ENCODE measurements at places on chromosomes 7 and 10.

DNA sequence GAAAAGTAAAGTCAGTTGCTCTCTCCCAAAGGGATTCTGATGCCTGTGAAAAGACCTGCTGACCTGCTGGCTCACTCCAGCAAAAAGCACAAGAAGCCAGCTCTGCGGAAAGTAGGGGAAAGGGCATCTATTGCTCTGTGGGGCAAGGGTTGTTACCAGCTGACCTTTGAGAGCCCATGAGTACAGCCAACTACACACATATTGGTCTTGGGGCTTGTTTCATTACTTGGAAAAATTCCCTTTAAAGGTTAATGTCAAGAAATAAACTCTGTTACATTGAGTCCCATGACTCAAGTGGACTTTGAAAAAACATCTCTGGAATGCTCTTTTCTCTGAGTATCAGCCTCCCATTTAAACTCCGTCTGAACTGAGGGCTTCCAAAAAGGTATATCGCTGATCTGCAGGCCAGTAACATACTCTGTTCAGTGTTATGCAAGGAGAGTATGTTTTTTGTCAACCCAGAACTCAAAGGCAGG, 53.2 kb downstream of the PANK1 start:
- no peak for DNase-seq

DNA sequence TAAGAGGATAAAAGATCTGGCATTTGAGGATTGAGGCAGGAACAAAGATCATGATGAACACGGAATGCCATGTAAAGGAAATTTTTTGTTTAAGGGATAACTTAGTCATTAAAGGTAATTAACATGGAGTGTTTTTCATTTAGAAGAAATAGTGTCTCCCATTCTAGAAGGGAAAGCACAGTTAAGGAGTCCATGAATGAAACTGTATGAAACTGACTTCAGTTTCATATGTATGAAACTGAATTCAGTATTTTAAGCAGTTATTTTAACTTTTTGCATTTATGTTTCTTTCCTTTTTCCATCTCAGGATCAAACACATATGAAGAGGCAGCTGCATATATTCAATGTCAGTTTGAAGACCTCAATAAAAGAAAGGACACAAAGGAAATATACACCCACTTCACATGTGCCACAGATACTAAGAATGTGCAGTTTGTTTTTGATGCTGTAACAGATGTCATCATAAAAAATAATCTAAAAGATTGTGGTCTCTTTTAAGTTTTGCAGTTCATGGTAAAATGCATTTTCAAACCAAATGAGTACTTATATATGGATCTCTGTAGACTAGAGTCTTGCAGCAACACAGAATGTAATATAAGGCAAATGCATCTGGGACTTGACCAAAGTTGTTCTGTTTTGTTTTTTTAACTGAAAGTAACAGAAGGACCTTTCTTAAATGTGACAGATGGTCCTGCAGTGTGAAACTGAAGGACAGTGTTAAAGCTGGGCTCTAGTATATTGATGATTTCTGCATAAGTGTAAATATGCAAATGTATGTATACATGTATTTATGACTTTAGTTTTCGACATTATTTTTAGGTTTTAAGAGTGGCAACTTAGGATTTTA, 82.6 kb downstream of the GNAI1 start:
- no peak for DNase-seq

GRCh38 chr10:133326745-133327650, 9.7 kb downstream of the CALY start:
- no peak for DNase-seq

GRCh38 chr7:117873310-117874190, at the start of gene CTTNBP2:
TSS of gene CTTNBP2 (minus strand) at chr7:117873441. CDS start at chr7:117873415, 26 bp downstream.
- no peak for DNase-seq

GRCh38 chr7:150365673-150366398, 2.8 kb upstream of the REPIN1 start:
- DNase-seq, result no peak

- no peak for DNase-seq
These were observed 132.1 kb downstream of the STRA8 start for GRCh38 chr7:135365721-135366120.

- no peak for DNase-seq
These were observed 34.7 kb downstream of the TNRC18 start for GRCh38 chr7:5388905-5389433.
